ENCODE measurements at places on chromosomes 7 and 10.

DNA sequence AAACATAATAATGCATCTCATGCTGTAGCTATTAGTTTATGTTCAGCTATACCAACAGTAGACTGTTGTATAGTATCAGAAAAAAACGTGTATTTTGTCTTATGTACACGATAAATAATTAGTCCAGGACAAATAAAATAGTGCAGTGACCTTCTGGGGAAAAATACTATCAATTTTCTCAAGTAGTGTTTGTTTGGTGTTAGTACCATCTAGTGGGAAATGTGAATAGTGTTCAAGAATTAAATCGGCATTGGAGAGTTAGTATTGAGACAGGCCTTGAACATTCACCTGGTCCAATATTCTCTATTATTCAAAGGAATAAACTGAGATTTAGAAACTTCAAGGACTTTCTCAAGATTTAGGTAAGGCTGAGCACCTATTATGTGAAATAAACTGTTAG lies 21.7 kb upstream of the OR2A5 start:
- peak; percentile 88 for ATAC-seq

DNA sequence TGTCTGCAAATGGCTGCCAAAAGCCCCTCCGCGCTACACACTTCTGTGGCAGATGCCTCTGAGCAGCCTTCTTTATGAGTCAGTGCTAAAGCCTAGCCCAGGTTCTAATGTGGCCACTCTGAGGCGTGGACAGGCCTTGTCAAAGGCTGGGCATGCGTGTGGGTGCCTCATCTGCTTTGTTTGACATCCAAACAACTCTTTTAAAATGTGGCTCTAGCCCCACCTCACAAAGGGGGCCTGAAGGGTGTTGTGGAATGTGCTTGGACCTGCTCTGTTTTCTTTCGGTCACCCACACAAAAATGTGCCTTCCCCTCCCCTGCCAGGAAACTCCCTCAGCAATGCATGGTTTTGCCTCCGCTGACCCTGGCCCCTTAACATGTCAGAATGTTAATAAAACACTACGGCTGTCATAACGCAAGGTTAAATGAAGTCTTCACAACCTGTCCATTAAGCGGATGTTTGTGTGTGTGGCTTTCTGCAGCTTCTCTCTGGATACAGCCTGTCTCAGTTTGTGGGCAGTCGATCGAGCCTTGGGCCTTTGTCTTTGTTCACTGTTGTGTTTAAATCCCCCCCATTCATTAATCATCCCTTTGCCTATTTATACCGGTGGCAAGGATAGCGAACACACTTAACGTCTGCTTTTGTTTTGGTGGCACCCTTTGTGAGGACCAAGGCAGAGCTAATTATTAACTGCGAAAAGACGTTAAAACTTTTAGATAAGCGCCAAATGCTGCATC lies 718.9 kb downstream of the LRMDA start:
- peak; percentile 39 for ATAC-seq

DNA sequence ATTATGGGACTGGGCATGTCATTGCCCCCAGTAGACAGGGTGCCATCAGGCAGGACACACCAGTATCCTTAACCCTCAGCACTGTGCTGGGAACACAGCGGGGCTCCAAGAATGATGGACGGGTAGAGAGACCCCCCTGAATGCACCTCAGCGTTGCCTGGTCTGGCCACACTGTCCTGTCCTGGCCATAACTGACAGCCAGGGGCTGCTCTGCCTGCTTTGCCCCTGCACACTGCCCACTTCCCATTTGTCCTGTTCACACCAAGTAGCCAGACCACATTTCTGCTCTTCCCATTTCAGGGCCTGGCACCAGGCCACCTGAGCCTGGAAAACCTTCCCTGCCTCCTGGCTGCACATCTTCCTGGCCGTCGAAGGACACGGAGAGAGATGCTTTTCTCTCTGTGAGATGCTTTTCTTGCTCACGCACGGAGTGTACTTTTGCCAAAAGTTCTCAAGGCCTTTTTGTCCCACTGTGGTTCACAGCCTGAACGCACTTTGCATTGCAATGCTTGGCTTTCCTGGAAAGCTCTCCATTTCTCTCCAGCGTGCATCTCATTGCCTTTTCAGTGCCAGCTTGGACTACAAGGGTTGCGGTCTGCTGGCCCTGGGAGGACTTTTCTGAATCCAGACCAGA lies 131.0 kb upstream of the EEPD1 start:
- peak; percentile 52 for ATAC-seq

DNA sequence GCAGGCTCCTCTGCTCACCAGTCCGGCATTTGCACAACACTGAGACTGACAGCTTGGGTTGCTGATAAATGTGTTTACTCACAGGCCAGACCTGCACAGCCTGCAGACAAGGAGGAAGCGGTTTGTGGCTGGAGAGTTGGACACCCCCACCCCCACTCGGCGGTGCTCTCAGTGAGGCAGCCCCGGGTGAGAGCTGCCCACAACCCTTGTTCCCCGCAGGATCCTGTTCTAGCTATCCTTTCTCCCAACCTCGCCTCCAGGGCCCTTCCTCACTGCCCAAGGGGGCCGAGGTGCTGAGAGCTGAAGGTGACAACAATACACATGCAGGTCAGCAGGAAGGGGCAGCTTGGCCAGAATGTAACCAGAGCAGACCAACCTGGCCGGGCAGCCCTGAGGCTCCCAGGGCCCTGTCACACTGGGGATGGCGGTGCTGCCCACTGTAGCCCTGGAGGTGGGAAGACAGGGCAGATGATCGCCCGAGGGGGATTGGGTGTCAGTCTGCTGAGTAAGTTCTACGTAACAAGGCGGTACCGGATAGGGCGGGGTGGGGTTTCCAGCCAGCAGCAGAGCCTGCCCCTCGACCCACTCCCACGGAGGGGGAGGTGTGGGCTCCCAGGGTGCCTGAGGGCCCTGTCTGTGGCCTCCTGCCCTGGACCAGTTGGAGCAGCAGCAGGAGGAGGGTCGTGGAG lies 2.1 kb upstream of the ADAM8 start:
- no peak for ATAC-seq

DNA sequence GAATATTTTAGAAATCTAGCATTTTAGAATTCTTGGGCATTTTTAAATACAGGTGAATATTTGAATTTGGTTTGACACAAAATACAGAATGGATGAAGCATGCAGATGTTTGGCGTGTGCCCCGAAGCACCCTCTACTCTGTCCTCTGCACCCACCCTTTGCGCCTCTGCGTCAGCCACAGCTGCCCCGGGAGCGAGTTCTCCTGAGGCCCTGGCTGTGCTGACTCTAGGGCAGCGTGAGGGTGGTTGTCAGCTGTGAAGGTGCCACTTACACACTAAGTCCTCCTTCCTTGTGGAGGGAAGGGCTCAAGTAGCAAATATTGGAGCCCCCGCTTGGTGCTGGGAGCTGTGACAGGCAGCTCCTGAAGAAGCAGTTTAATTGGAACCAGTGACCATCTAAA lies 48.4 kb downstream of the DAGLB start:
- 0 out of 3 replicates have a peak, but pooled peaks have one; percentile 6 for ATAC-seq

DNA sequence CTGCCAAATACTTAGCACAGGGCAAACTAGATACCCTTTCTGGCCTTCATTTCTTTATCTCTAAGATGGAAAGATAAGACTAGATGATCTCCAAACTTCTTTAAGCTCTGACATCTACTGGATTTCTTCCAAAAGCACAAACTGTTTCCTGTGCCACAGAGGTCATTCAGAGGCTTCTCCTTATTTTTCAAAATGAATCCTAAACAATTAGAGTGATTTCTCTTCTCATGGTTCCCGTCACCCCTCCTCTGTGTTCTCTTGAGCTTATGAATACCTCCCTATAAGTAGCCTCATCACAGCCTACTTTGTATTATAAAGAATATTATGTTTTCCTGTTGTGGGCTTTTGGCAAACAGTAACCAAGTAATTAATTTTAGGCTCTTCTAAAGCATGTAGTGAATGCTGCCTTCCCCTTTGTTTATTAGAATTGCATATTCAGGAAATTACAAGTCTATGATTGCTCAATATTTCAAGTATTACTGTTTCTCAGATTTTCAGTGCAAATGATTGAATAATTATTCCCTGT lies 179.5 kb downstream of the REEP3 start:
- ATAC-seq = peak; percentile 41

GRCh38 chr7:13639396-13639795 lies 350.1 kb downstream of the ETV1 start:
- ATAC-seq = no peak

All from SK-N-SH treated with all-trans-retinoic acid at 6 μM for 48 hours (cell line).